ENCODE measurements at places on chromosomes 1 and 21.

DNA sequence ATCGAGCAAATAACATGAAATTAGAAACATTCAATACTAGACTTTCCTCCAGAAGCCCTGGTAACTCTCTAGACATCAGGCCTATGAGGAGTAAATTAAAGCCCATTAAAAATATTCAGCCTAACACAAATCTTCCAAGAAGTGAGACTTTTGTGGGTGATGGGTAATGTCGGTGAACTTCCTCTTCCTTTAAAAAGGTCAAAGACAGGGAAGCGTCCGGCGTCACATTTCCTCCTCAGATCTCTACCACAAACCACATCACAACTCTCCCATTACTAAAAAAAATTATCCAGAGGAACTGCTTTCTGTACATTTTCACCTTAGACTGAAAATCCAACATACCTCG, 1.4 kb downstream of the EIF4G3 start:
- DNase-seq: peak; percentile 33

DNA sequence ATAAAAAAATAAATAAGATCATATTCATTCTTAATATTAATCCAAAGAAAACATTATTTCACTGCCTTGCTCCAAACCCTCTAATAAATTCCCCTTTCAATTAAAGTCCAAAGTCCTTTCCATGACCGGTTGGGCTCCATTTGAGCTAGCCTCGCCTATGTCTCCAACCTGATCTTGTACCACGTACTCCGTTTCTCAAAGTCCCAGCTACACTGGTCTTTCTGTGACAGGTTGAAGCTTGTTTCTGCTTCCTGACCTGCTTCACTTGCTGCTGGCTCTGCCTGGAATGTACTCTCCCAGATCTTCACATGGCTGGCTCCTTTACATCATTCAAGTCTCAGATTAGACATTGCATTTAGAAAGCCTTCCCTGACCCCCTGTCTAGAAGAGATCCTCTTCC, 16.4 kb downstream of the RPL5 start:
- DNase-seq: no peak

GRCh38 chr1:119040906-119041305, 52.8 kb upstream of the TBX15 start:
- no peak for DNase-seq

DNA sequence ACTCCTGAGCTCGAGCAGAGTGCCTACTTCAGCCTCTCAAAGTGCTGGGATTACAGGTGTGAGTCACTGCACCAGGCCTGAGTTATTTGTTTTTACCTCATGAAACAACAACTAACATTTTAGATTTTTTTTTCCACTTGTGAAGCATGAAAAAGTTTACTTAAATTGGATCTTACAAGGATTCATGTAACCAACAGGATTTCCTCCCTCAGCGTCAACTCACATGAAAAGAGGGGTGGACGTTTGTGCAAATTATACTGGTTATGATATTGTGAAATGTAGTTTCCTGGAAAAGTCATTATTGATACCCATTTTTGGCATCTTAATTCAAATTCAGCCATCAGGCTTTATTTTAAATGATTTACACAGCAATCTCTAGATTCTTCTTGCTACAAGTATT, 6.5 kb downstream of the CNST start:
- DNase-seq: no peak

DNA sequence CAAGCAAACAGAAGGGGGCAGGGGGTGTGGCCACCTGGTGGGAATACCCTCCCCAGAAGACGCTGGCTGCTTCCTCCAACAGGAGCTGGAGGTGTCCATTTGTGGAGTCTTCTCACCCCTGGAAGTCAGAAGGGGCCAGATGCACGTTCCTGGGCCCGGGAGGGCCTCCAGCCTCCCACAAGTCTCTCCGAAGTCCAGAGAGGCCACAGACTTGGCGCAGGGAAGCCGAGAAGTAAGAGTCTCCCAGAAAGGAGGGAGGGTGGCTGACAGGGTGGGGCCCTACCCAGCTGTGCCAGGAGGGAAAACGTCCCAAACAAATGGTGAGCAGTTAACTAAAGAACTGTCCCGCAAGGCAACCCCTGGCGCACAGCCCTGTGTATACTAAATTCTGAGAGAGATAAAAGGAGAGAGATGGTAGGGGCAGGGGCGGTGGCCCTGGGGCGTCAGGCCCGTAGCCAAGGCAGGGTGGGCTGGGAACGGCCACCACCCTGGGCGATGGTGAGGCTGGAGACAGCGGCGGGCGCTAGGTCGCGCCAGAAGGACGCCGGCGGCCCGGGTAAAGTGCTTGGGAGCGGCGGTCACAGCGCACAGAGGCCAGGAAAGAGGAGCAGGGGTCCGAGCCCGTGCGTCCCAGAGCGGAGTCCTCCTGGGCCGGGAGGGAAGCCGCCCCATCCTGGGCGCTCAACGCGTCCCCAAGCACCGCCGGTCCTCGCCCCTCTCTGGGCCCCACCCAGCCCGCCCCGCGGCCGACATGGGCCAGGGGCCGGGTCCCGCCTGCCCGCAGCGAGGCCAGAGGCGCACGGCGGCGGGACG, 1.2 kb downstream of the CHD5 start:
- DNase-seq: no peak

DNA sequence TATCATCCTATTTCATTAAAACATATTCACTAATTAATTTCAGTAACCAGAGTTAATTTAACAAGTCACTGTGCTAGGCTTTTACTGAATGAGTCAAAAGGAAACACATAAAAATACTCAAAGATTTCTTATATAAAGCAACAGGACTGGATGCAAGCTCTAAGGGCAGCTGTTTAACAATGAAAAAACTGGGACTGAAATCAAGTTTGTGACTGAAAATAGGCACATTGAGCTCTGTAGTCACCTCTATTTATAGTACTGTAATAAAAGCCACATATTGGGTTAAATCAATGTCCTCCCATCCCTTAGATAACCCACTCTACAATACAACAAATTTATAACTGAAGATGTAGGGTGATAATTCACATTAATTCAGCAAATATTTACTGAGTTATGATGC, 52.4 kb downstream of the SMYD3 start:
- DNase-seq: no peak

DNA sequence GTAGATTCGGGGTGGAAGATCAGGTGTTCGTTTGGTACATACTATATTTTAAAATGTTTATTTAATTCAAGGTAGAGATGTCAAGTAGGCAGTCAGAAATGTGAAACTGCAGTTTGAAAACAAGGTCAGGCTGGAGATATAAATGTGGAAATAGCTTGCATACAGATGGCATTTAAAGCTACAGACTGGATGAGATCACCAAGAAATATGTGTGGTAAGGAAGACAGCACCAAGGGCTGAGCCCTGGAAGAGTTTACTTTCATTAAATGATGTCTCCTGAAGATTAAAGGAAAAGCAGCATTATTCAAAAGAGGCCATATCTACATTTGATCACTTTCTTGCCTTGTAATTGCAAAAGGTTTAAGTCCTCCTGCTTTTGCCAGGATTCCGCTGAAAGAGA, 271.3 kb downstream of the PTBP2 start:
- DNase-seq: no peak

GRCh38 chr1:219434285-219434922, 178.5 kb downstream of the ZC3H11B start:
- no peak for DNase-seq

- peak; percentile 59 for DNase-seq
These were observed 22.0 kb downstream of the RLF start for GRCh38 chr1:40183055-40183710.

- DNase-seq: no peak
These were observed 42.6 kb downstream of the CFAP57 start for GRCh38 chr1:43214501-43215444.

DNA sequence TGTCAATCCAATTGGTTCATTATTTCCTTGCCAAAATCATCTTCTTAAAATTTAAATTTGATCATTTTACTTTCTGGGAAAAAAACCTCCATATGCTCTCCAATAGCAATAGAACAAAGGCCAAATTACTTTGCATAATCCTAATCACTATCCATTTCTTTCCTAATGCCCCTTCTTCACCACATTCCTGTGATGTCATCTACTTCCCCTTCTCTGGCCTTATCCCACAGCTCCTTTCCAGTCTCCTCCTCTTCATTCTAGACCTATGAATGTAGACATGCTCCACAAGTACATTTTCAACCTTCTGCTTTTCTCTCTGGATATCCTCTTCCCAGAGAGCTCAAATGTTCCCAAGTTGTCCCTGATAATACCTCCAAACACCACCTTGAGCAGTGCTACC, 216.6 kb downstream of the MRPL39 start:
- no peak for DNase-seq

DNA sequence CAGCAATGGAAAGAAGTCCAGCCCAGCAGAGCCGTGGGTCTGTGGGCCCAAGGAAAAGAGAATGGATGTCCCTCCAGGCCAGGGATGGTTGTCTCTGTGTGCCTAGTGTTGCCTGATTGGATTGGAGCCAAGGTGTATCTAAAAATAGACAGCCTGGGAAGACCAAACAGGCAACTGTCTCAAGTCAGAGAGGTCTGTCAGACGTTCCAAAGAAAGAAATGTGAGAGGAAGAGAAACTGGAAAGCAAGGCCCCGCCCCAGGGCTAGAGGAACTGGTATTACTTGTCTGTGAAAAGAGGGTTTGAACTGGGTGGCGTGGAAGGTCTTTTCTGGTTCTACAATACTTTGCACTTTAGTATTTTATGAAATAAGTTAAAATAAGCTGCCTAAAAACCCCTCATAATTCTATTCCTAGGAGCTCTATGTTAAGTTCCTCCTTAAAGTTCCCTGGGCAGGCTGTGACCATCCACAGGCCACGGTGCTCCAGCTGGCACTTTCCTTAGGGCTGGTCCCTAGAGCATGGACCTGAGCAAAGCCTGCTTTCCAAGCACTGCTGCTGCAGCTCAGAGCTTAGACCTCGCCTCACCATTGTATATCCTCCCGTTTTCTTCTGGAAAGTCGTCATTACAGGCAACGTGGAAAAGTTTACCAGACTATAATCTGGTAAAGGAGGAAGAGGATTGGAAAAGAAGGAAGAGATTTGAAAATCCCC, 151.6 kb downstream of the DISC1 start:
- no peak for DNase-seq

GRCh38 chr1:17369466-17369865, 2.5 kb upstream of the PADI6 start:
- DNase-seq: no peak

DNA sequence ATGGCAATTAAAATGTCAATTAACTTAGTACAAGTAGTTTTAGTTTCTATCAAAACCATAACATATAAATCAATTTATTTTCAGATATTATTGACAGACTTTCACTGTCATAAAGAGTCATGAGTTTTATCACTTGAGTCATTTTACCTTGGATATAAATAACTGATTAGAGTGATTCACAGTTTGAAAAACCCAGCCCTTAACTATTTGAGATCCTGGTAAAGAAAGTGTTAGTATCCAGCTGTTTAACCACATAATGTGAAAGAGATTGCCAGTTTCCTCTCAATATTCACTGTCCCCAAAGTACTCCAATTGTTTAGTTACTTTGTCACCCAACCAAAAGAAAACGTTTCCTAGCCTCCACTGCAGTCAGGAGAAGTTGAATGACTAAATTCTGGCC, 91.3 kb downstream of the UCHL5 start:
- no peak for DNase-seq

DNA sequence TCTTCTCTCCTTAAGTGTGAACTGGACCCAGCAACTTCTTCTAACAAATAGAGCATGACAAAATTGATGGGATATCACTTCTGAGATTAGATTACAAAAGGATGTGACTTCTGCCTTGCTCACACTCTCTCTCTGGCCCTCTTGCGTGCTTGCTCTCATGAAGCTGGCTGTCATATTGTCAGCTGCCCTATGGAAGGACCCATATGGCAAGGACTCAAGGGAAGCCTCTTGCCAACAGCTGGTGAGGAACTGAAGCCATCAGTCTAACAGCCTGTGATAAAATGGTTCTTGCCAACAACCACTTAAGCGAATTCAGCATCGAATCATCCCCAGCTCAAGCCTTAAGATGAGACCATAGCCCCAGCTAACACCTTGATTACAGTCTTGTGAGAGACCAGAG, 4.8 kb upstream of the TLR5 start:
- no peak for DNase-seq

DNA sequence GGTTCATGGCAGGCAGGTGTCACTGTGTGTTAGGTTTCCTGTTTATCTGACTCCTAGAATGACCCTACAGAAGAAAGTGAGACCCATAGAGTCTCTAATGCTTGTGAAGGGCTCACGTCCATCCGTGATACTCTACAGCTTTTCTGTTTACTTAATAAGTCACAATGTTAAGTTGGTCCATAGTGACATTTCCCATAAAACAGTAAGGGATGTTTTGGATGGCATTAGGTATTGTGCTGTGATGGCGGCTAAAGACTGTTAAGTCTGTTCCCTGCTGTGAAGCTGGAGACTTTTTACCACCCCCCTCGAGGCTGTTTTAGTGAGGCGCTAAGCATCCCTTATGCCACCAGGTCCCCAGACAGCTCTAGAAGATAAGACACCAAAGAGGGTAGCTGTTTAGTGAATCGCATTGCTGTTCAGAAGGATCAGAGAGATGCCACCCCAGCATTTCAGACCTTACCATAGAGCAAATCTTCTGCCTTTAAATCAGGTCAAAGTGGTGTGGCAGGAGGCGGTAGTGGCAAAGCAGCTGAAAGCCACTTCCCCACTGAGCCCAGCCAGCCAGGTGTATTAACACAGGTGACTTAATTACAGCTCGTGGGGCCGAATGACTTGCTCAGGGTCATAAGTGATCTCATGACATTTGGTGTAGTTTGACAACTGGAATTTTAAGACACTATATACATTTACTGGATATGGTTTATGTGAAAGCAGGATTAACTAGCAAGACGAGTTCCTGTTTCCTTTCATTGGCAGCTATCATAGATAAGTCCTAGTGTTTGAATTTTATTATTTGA, 25.0 kb downstream of the SLC37A1 start:
- DNase-seq: no peak

GRCh38 chr1:201894343-201895119, 5.8 kb downstream of the SHISA4 start:
- no peak for DNase-seq

DNA sequence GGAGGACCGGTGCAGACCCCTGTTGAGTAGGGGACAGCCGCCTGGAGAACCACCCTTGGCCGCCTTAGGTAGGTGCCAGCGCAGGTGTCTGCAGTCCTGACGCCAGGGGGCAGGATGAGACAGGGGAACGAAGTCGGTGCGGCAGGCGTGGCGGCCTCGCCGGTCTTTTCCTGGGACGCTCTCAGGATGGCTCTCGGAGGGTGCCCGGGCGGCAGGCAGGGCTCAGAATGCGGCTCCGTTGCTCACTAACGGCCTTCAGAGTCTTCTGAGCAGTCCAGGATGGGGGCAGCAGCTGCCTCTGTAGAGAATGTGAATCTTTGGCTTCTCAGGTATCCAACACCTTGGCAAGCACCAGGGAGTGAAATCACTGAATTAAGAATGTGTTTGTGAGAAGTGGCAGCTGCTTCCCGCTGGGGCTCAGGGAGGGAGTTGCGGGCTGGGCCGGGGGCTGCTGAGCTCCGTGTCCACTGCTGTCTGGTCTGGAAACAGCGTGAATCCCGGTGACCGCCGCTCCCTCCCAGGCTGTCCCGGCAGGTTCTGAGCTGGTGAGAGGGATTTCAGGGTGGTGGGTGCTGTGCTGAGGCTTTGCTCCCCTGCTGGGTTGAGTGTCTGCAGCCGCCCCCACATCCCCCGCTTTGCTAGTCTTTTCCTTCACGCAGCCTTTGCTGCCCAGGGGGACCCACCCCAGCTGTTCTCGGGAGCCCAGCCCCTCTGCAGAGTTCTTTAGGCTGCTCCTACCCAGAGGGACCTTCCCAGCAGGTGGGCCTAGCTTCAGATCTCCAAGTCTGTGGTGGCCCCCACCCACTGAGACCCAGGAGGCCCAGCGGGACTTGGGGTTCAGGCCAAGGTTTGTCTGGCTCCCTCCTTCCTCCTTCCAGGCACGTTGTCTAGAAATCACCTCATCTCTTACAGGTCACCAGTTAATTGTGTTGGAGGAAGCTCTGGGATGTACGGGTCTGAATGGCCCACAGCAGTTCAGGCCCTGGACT, 11.1 kb upstream of the C1orf174 start:
- DNase-seq: peak; percentile 78

GRCh38 chr1:243740255-243740999, 109.6 kb downstream of the AKT3 start:
- no peak for DNase-seq
